Lung (tissue), 17 donors: ENCODE measurements at places on chromosomes 7 and 10. TPM values are rescaled to one million over a fixed set of nuclear protein-coding genes. Genes with fewer than 3 reads are reported as not detected.

The HABP2 gene
- polyA plus RNA-seq = 0.10 TPM

The POM121 gene
- 17.7 TPM for polyA plus RNA-seq

The WNT8B gene
- polyA plus RNA-seq = 0.02 TPM

The SLC26A3 gene
- not detected for polyA plus RNA-seq

The TDRD1 gene
- polyA plus RNA-seq = 0.05 TPM

The PNLIPRP3 gene
- not detected for polyA plus RNA-seq

The PIK3CG gene
- 3.5 TPM for polyA plus RNA-seq

The PRR15 gene
- 7.0 TPM for polyA plus RNA-seq

The LEP gene
- polyA plus RNA-seq = not detected

The PDE6C gene
- not detected for polyA plus RNA-seq

The COL17A1 gene
- polyA plus RNA-seq = 2.5 TPM

The UCMA gene
- polyA plus RNA-seq = not detected

The WEE2 gene
- not detected for polyA plus RNA-seq

The TMEM236 gene
- polyA plus RNA-seq = 0.75 TPM

The TMEM225B gene
- 1.0 TPM for polyA plus RNA-seq

The SLC18A2 gene
- 0.21 TPM for polyA plus RNA-seq

The SIRT1 gene
- polyA plus RNA-seq = 8.7 TPM

The MMD2 gene
- not detected for polyA plus RNA-seq

The STK31 gene
- 0.53 TPM for polyA plus RNA-seq

The MRPL32 gene
- polyA plus RNA-seq = 62.8 TPM

The TLX1 gene
- not detected for polyA plus RNA-seq

The ACTR3C gene
- 8.1 TPM for polyA plus RNA-seq

The ADCY1 gene
- polyA plus RNA-seq = 0.22 TPM

The OR9A2 gene
- not detected for polyA plus RNA-seq

The CALML3 gene
- 0.04 TPM for polyA plus RNA-seq

The LARP4B gene
- 24.7 TPM for polyA plus RNA-seq

The ACTL6B gene
- not detected for polyA plus RNA-seq

The VAX1 gene
- not detected for polyA plus RNA-seq

The RELN gene
- polyA plus RNA-seq = 0.24 TPM

The PTN gene
- polyA plus RNA-seq = 1.0 TPM

The PRKG1 gene
- 2.1 TPM for polyA plus RNA-seq
